ENCODE measurements at places on chromosomes 5 and 9.

DNA sequence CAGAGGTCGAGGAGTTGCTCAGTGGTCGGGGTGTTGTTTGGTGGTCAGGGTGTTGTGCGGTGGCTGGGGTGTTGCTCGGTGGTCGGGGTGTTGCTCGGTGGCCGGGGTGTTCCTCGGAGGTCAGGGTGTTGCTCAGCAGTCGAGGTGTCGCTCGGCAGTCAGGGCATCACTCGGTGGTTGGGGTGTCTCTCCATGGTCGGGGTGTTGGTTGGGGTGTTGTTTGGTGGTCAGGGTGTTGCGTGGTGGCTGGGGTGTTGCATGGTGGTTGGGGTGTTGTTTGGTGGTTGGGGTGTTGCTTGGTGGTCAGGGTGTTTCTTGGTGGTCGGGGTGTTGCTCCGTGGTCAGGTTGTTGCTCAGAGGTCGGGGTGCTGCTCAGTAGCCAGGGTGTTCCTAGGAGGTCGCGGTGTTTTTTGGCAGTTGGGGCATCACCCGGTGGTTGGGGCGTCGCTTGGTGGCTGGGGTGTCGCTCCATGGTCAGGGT lies 11.0 kb upstream of the GPSM1 start:
- DNase-seq: no peak

- no peak for DNase-seq
Observed at GRCh38 chr5:169165052-169165451, 135.9 kb downstream of the SLIT3 start.

- DNase-seq: no peak
Observed at GRCh38 chr5:137405393-137405792, 93.7 kb downstream of the SPOCK1 start.

- no peak for DNase-seq
Observed at GRCh38 chr9:89175828-89176261, 2.8 kb downstream of the SHC3 start.

- no peak for DNase-seq
Observed at GRCh38 chr9:277601-278295, 63.1 kb downstream of the DOCK8 start.

DNA sequence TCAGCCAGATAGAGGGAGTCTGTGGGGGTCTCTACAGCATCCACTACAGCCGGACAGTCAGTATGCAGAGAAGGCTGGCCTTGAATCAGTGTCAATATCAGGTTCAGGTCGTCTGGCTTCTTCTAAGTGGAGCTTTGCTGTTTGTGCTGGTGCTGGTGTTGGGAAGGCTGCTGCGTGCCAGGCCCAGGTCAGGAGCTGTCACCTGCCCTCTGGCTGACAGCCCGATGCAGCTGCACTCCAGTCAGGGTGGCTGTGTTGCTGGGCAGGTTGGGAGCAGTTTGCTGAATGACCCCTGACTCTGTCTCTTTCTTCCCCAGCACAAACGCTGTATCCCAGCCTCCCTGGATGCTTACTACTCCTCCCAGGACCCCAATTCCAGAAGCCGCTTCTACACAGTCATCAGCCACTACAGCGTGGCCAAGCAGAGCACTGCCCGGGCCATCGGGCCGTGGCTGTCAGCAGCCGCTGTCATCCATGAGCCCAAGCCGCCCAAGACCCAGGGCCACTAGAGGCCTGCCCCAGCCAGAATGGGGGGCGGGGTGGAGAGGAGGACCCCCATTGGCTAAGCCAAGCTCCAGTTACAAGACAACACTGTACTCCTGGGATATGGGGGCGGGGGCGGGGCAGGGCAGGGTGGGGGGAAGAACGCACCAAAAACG lies 61.6 kb downstream of the NSG2 start:
- DNase-seq: no peak

DNA sequence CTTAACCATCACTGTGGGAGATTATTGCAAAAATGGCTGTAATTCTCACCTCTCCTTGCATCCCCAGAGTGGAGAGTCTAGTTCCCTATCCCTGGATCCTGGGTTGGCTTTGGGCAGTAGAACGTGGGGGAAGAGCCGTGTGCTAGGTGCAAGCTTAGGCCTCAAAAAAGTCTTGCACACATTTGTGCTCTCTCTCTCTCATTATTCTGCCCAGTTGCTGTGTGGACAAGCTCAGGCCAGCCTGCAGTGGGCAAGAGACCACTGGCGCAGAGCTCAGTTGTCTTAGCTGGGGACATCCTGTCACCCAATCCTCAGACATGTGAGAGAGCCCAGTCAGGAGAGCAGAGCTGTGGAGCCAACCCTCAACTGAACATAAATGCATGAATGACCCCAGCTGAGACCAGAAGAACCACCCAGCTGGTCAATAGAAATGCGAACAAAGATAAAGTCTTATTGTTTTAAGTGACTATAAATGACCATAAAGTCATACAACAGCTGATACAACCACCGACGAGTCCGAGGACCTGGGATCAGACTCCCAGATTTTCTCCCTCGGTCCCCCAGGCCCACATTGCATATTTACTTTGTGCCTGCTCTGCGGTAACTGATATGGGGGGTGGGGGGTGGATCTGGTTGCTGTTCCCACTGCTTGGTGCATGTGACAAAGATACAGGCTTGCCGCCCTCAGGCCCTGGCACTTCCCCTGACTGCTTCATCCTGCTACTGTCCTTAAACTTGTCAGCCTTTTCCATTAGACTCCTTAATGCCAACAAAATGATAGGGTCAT lies 166.4 kb upstream of the MVB12B start:
- DNase-seq: no peak

DNA sequence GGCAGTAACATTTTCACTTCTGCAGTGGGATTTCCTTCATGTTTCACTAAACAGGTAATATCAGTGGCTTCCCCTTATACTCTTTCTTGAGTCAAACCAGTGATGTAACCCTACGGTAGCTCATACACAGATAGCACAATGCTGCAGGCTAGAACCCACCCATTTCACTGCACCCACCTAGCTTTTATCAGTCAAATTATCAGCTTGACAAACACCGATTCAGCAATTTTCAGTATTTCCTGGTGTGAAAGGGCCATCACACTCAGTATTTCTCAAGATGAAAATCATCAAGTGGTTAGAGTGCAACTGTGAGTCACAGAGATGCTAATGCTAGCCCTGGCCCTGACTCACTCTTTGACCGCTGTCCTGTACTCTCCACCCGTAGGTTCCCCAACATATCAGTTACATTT lies 242.3 kb upstream of the PTGER4 start:
- DNase-seq: peak; percentile 67

DNA sequence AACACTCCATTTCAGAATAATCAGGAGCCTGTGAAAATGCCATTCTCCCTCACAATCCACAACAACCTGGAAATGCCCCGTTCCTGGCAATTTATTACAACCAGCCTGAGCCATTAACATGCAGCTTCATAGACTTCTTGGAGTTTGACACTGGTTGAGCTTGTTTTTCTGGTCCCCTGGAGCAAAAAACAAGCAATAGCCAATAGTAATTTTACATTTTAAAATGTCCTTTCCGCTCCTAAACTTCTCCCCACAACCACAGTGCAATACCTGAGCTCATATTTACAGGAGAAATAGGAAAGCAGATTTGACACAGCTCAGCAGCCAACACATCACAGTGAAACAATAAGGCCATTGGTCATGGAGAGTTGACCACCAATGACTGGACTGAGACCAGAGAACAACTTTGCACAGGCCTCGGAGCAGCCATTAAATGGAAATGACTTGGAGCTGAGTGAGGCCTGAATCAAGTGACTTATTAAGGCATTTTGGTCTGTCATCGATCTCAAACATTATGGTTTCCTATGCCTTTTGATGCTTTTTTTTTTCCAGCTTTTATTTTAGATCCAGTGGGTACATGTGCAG lies 73.0 kb downstream of the ENC1 start:
- DNase-seq: no peak

- no peak for DNase-seq
Observed at GRCh38 chr9:135287627-135288026, 192.0 kb upstream of the PPP1R26 start.

DNA sequence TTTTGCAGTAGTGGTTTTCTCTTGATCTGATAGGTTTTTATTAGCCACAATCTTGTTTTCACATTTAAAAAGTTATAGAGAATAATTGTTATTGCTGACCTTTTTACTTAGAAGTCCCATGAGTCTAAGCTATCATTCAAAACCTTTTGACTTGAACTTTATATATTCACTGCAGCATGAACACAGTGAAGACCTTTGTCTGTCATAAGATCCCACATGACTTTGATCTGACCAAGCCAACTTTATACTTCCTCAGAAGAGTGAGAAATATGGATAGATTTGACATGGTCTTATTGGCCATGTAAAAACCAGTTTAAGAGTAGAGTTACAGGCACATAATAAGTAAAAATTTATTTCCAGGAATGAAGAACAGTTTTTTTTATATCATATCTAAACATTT lies 34.1 kb downstream of the RAD1 start:
- DNase-seq: no peak

DNA sequence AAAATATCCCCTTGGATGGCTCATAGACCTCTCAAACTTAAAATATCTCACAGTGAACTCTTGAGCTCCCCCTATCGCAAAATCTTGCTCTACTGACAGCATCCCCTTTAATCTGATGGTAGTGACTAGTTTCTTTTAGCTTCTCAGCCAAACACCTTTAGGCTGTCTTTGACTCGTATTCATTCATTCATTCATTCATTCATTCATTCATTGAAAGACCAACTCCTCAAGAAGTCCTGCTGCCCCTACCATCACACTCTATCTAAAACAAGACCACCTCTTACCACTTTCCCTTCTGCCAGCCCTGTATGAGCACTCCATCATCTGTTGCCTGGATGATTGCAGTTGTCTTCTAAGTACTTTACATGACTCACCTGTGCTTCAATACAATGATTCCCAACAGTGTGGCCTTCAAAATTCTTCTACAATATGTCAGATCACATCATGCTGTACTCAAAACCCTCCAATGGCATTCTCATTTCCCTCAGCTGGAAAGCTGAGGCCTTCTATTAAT lies 46.8 kb downstream of the ITGA2 start:
- DNase-seq: peak; percentile 9

DNA sequence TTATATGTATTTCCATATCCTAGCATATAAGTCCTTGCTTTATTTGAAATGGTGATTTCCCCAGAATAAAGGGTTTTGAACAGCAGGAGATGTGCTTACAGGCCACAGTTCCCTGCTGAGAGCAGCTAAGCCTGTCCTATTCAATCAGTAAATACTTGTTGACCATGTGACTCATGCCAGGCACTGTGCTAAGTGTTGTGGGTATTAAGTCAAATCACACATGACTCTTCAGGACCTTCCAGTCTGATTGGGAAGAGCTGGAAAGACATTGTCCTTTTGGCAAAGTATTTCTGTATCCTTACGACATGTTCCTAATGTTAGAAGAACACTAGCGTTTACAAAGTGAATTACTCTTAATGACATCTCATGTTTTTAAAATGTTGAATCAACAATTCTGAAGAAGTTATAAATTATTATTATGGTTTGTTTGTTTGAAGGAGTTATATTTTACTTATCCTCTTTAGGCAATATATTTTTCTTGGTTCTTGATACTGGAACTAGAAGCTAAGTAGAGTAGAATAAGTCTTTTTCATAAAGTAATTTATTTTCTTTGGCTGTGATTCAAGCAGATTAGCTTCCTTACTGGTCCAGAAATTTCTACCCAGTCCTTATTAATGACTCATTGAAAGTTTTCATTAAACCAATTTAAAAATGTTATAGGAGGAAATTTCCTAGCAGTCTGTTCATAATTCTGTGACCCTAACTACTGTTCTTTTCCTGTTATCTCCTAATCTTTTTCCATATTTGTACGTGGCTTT lies 82.1 kb downstream of the GAPVD1 start:
- peak; percentile 52 for DNase-seq

DNA sequence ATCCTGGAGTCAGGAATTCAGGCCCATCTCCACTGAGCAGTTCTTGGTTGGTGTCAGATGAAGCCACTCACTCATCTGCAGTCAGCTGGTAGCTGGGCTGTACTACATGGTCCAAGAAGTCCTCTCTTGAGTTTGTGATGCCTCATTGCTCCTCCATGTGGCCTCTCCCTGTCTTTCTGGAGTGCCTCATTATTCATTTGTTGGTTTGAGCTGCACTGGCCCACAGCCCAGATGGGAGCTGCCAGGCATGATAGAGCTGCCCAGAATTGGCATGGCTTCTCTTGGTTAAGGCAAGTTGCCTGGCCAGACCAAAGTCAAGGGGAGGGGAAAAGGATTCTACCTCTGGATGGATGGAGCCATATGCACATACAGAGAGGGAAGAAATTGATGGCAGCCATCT lies 8.0 kb downstream of the PTCD2 start:
- peak; percentile 17 for DNase-seq

GRCh38 chr5:160054831-160055230 lies 45.9 kb downstream of the TTC1 start:
- DNase-seq: peak; percentile 84

DNA sequence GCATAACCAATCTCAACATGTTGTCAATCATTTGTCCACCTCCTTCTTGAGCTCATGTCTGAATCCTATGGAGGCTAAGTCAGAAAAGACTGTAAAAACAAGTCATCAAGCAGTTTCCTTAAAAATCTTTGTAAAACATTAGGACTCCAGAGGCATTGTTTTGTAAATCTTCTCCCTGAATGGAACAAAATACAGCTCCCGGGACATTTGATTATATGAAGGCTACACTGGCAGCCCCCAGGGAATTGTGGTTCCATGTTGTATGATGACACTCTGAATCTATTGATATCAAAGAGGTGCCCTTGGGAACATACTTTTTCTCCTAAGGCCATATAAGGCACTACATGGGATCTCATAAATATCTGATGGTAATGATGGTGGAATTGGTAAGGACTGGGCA lies 83.2 kb upstream of the NUDT12 start:
- DNase-seq: no peak

- no peak for DNase-seq
Observed at GRCh38 chr5:111259636-111260035, 35.5 kb downstream of the CAMK4 start.

DNA sequence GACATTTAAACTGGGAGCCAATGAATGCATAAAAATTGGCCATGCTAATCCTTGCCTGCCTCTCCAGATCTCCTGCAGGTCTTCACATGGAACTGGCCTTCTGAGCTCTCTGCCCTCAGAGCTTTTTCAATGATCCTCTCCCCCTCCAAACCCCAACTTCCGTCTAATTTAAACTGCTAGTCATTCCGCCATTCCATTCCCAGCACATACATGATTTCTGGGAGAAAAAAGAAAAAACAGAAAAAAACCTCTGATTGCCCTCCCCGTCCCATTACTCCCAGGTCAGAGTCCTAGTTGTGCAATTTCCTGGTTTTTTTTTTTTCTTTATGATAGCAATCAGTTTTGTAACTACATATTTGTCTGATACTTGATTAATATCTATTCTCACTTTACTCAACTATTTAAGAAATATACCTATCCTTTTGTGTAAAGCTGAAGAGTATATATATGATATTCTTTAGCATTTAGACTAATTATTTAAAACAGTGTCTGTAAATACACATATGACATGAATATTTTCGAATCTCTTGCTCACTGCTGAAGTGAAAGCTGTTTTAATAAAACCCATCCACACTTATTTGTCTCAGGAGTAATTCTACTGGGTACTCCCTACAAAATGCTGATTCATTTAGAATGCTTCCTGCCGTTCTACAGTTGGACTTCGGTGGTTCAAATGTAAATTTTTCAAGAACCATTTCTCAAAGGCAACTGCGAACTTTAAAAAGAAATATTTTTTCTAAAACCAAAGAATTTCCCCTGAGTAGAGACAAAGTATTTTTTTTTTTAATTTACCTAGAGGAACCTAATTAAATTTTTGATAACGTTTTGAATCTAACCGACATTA lies 1.6 kb downstream of the HINT1 start:
- DNase-seq: peak; percentile 40

Measured in fibroblast of skin of back (primary cell).